ENCODE measurements at places on chromosomes 5 and 9. TPM values are rescaled to one million over a fixed set of nuclear protein-coding genes. Genes with fewer than 3 reads are reported as not detected.

The FCHO2 gene
- total RNA-seq = 4.2 TPM

The PPIC gene
- total RNA-seq = not detected

The PROB1 gene
- 0.57 TPM for total RNA-seq

GRCh38 chr5:43215073-43215631, 23.1 kb downstream of the NIM1K start:
- DNase-seq = no peak

The CCNJL gene
- total RNA-seq = not detected

The SLIT3 gene
- not detected for total RNA-seq

- DNase-seq = no peak
These were observed 33.4 kb downstream of the TRIM36 start for GRCh38 chr5:115136294-115136693.

The TEX48 gene
- total RNA-seq = not detected

The CDHR2 gene
- total RNA-seq = 2.4 TPM

DNA sequence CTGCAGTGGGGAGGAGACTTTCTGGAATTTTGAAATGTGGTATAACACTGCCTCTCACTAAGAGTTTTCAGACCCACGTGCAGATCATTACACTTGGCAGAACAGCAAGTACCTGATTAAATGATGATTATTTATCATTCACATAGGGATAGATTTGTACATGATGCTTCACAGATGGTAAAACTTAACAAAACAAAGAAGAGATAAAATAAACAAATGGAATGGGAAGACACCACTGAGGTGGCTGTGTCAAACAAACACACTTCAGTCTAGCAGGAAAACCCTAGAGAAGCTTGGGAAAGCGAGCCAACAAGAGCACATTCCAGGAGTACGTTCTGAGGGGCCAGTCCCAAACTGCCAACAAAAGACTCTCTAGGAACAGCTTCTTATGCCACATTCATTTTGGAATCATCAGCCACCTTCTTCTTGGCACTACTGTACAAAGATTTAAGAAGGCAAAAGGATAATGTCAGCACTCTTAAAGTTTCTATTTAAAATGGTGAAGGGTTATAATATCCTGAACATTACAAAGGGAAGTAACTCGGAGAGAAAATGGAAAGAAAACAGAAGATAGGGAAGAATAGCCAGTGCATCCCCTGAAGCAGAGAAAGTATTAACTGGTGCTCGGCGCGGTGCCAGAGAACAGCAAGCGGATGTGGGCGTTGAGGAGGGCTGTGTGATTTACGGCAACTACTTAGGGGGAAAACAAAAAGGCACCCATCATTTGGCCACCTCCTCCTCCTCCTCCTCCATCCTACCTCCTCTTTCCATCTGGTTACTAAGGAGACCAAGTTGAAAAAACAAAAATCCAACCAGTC, 1.6 kb downstream of the MED27 start:
- DNase-seq = no peak

GRCh38 chr9:1047591-1048230, 2.4 kb upstream of the DMRT2 start:
- DNase-seq = no peak

The ST8SIA4 gene
- 29.0 TPM for total RNA-seq

The PCDHGA8 gene
- total RNA-seq = 0.05 TPM

GRCh38 chr5:88544136-88544645, 275.5 kb upstream of the TMEM161B start:
- DNase-seq = no peak

GRCh38 chr5:159316519-159317383, 13.5 kb downstream of the IL12B start:
- no peak for DNase-seq

DNA sequence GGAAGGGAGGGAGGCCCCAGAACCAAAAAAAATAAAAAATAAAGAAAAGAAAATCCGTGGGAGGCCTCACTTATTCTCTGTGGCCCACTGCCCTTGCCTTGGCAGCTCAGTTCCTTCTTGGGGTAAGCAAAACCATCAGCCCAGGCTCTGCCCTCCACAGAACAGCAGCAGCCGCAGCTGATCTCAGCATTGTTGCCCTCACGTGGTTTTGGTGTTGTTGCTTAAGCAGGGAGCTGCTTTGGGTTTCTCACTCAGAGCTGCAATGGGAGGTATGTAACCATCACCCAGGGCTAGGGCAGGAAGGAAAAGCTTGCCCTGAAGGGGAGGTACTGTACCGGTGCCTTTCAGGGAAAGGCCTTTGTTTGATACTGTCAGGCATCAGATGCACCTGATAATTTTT, 374.7 kb upstream of the WWC1 start:
- DNase-seq = no peak

The JAK2 gene
- total RNA-seq = 14.6 TPM

The SLC9A3 gene
- 1.6 TPM for total RNA-seq

- DNase-seq = no peak
These were observed 193.8 kb downstream of the SLIT3 start for GRCh38 chr5:169106911-169107706.

The SPATA9 gene
- not detected for total RNA-seq

GRCh38 chr5:169421677-169422076, 120.7 kb upstream of the SLIT3 start:
- DNase-seq = no peak

DNA sequence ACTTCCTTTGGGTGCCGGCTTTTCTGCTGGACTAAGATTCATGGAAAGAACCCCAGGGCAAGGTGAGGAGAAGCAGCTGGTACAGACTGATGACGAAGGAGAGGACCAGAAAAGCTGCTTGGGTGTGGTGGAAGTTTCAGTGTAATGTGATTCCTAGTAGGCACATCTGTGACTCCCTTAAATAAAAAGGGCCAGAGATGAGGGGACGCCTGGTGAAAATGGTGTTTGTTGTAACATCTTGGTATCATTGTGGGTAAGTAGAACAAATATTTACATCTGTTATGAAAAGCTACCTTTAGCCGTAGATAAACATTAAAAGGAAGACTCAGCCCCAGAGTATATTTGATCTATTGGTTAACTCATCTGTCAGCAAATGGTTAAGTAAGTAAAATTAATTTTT, 33.8 kb downstream of the OTULINL start:
- no peak for DNase-seq

The CENPK gene
- total RNA-seq = 13.5 TPM

DNA sequence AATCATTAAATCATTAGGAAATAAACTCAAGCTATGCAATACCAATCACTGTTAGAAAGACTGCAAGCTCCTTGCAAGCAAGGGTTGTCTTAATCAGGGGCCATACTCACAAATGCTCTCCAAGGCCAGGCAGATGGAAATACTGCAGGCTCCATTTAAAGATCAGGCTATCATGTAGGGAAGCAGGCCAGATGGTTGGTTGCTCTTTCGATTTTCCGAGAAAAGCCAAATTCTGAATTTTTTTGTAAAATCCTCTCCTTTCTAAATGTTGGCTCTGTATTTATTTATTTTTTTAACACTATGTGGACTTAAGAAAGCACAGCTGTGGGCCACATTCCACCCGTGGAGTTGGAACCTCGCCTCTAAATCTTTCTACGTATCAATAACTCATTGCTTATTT, 127.1 kb downstream of the GLIS3 start:
- DNase-seq = no peak

GRCh38 chr9:137974746-137975526, 97.4 kb downstream of the CACNA1B start:
- no peak for DNase-seq

- no peak for DNase-seq
These were observed 136.6 kb upstream of the CD180 start for GRCh38 chr5:67333171-67333570.

- DNase-seq = no peak
These were observed 36.4 kb downstream of the RNF180 start for GRCh38 chr5:64201996-64202395.

- no peak for DNase-seq
These were observed 38.2 kb downstream of the C5orf15 start for GRCh38 chr5:133930061-133930812.

Measured in T-helper 17 cell (primary cell).